ENCODE measurements at places on chromosomes 6 and 20.
A peak's percentile ranks its signal among the peaks of the same experiment; 100 is the strongest.

- no peak for DNase-seq
Measured at GRCh38 chr6:46815130-46815529, 21.9 kb downstream of the MEP1A start.

DNA sequence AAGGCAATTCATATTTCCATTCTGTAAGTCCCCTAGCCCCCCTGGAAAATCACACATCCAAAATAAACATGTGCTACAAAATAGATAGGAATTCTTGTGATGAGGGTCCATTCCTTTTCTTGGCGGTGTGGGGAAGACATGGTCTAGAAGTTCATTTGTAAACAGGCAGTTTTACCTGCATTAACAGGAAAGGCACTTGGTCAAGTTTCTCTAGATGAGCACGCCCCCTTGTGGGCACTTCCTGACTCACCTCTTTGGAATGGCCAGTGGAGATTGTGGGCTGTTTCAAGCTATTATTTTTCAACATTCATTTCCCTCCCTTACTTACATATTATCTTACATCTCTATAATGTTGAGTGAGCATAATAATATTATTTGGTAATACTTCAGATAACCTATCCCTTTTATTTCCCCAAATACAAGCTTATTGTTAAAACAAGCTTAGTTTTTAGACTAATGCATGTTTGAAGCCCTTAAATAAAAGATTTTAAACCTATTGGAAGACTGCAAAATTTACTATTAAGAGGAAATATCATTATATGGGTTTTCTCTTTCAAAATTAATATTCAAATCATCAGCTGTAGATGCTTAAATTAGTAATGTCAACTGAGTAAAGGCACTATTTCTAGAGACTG, 92.1 kb downstream of the TASP1 start:
- DNase-seq, result peak; percentile 62

GRCh38 chr6:125749173-125749864, at the start of gene HEY2:
HEY2 (plus strand) TSS chr6:125749632; CDS start chr6:125749777, 145 bp downstream.
- peak; percentile 56 for DNase-seq

DNA sequence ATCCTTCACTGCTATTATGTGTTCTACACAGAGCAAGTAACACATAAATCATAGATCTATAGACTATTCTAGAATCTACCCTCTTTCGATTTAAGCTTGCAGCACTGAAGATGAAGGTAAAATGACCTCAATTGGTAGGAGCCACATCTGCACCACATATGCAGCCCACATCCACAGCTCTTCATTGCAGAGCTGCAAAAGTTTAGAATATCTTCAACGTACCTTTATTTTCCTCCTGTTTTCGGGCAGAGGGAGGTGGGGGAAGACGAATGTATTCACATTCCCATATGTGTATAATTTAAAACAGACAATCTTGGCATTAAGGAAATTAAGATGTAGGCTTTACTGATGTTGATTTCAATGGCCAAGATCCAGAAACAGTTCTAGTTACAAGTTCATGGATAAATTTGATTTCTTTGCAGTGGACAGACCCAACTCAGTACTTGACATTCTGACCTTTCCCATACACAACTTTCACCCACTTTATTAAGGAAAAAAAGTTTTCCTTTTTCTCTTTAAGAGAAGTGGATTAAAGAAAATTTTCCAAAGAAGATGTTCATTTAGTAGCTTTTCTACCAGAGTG, 14.0 kb downstream of the EPB41L2 start:
- no peak for DNase-seq

GRCh38 chr6:25458485-25458884, 179.3 kb downstream of the CARMIL1 start:
- DNase-seq, result peak; percentile 33

- DNase-seq, result no peak
Measured at GRCh38 chr6:159761129-159761872, 544 bp upstream of the ACAT2 start.

GRCh38 chr6:1689141-1689540, 79.4 kb downstream of the FOXC1 start:
- no peak for DNase-seq

DNA sequence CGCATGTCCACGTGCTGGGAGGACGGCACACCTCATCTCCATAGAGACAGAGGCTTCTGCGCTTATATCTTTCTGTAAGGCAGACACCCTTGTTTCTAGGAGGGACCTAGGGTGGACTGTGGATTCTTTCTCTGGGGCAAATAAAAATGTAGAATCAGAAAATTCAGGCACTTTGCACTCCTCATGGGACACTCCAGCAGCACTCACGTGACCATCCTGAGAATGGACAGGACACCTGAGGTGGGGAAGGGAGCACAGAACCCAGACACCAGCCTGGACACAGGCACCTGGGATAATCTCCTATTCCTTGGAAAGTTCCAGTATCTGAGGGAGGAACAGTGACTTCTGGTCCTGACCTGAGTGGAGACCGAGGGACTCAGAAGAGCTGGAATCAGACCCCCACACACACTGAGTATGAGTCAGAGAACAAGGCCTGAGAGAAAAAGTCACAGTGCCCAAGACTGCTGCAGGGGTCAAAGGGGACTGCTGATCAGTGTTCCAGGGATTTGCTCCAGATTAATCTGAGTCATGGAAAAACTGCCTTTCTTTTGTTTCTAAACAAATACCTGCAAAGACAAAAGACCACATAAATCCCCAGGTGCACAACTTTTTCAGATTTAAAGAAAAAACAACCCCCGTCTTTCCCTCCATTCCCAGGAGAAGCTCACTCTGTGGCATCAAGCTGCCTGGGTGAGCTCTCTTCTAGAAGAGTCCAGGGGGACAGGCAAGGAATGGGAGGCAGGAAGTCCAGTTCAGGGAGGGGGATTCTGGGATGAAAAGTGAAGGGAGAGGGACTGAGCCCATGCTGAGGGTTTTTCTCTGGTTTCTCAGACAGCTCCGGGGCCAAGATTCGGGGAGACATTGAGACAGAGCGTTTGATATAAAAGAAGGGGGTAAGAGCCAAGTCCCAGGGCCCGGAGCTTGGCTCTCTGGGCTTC, 35.6 kb upstream of the MICB start:
- DNase-seq, result no peak

- no peak for DNase-seq
Measured at GRCh38 chr6:21438237-21438985, 155.1 kb upstream of the SOX4 start.
